ENCODE measurements at places on chromosomes 4 and X.

GRCh38 chrX:118459494-118459893 is 36.1 kb upstream of the DOCK11 start:
- DNase-seq = no peak

- DNase-seq = no peak
Measured at GRCh38 chr4:111018216-111018615, 395.3 kb upstream of the PITX2 start.

DNA sequence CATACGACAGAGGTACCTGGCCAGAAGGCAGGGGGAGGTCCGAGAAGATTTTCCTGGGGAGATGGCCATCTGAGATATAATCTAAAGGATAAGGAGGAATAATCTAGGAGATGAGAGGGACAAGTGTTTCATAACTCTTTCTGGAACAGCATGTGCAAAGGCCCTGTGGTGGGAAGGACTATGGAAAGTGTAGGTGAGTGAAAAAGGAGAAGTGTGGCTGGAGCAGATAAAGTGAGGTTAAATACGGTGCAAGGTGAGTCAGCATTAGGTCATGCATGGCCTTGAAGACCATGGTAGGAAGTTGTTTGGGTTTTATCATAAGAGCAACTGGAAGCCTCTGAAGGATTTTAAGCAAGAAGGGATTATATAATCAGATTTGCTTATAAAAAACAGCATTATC is 34.6 kb upstream of the MTM1 start:
- DNase-seq = no peak

DNA sequence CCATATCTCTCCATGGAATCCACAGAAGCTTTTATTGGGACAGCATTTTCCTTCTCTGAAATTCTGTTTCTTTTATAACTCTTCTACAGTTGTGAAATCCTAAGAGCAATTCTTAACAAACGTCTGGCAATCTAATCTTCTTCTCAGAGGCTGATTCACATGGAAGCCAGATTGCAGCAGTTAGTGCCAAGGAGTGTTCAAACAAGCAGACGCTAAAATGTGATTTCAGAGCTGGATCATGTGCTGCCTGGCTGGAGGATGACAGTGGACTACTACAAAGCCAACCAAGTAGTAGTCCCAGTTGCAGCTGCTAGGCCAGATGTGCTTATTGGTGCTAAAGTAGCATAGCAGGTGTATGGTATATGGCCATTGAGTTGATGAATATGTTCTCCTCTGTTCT is 27.7 kb upstream of the GLRB start:
- no peak for DNase-seq

DNA sequence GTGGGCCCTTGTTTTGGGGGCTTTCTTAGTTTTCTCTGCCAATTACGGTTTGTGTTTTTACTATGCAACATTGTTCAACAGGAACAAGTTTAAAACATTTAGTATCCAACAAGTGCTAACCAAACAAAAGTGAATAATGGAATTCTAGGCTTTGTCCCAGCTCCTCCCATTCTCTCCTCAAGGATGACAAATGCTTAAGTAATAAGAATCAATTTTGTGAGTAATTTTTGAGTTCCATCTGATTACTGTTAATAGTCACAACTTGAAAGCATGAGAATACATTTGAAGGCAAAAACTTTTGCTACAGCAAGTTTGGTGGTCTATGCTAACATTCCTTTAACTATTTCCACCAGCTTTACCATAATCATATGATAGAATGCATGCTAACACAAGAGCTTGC is 78.1 kb upstream of the HPGD start:
- no peak for DNase-seq

GRCh38 chr4:6427439-6428090 is 44.8 kb downstream of the PPP2R2C start:
- DNase-seq = no peak

DNA sequence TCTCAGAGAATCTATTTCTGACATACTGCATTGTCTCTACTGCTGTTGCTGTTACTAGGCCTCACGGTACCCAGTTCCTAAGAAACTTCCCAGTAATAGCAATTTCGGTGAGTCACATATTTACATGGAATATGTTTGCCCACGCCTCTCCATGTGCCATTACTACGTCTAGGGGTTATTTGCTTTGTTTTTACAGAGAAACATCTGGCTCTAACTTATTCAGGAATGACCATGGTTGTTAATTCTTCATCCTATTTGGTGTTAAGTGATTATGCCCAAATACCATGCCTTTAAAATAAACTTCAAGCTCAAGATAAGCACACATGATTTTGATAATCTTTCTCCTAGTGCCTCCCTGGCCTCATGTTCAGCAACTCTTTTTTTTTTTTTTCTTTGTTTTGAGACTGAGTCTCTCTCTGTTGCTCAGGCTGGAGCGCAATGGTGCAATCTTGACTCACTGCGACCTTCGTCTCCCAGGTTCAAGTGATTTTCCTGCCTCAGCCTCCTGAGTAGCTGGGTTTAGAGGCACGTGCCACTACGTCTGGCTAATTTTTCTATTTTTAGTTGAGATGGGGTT is 101.0 kb upstream of the HS3ST1 start:
- no peak for DNase-seq
